ENCODE measurements at places on chromosomes 5 and 9. TPM values are rescaled to one million over a fixed set of nuclear protein-coding genes. Genes with fewer than 3 reads are reported as not detected.

Gene PCDHGB6
- 6.0 TPM for total RNA-seq

Gene HNRNPH1
- 1,066 TPM for total RNA-seq

Gene TEX48
- total RNA-seq, result not detected

Gene HMCN2
- 8.6 TPM for total RNA-seq

Gene ASS1
- 122 TPM for total RNA-seq

Gene TAF11L10
- not detected for total RNA-seq

Gene PCA3
- total RNA-seq, result not detected

Gene TAL2
- 1.1 TPM for total RNA-seq

Gene CEL
- total RNA-seq, result 4.0 TPM

Gene OTP
- total RNA-seq, result not detected

Gene IL4
- not detected for total RNA-seq

Gene RLN2
- total RNA-seq, result 3.6 TPM

Gene RANBP17
- 20.0 TPM for total RNA-seq

Gene PTPRD
- 32.5 TPM for total RNA-seq

Gene CAMK4
- 6.3 TPM for total RNA-seq

Gene ANKRD34B
- total RNA-seq, result 0.72 TPM

Gene CCL27
- total RNA-seq, result 0.28 TPM

Gene PHF2
- total RNA-seq, result 18.8 TPM

Gene TCF7
- 17.2 TPM for total RNA-seq

Gene TARS1
- total RNA-seq, result 388 TPM

Gene CKMT2
- 1.5 TPM for total RNA-seq

Gene ADAMTS2
- 5.9 TPM for total RNA-seq

Gene FABP6
- total RNA-seq, result 6.2 TPM

Gene SRP19
- total RNA-seq, result 82.5 TPM

Gene SLC6A18
- not detected for total RNA-seq

Measured in H9 (cell line).